ENCODE measurements at places on chromosomes 7 and 10.

GRCh38 chr10:118447478-118448270 is 105.5 kb upstream of the FAM204A start:
- no peak for DNase-seq

DNA sequence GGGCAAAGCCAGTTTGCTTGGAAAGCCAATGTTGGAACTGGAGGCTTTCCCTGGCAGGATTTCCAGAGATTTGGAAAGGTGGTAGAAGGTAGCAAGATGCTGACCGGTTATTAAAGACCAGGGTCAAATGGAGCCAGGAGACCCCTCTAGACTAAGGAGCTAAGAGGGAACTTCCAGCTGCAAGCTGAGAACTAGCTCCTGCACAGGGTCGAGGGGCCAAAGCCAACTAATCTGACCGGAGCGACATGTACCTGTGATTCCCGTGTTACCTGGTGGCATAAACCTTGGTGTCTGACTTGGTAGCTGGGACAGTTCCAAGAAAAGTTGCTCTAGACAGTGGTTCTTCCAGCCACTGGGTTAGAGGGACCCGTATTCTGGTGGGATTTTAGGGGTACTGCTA is 41.8 kb downstream of the SPDYE5 start:
- no peak for DNase-seq

DNA sequence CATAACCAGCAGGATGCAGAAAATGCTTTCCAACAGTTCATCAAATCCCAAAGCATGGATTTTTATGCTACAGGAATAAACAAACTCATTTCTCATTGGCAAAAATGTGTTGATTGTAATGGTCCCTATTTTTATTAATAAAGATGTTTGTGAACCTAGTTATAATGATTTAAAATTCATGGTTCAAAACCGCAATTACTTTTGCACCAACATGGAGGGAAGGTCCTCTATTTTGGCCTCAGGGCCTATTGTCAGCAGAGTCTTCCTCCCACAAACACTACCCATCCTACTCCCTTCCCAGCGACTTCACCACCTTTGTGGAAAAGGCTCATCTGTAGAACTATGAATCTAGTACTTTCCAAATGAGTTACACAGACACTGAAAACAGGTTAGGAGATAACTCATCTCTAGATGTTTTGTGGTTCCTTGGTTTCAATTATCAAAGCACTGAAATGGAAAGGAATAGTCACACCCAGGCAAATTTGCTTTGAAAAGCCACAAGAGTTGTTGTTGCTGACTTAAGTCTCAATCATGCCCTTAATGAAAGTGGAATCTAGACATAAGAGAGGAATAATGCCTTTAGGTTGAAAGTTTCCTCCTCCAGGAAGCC is 59.4 kb upstream of the FRMD4A start:
- DNase-seq: no peak

DNA sequence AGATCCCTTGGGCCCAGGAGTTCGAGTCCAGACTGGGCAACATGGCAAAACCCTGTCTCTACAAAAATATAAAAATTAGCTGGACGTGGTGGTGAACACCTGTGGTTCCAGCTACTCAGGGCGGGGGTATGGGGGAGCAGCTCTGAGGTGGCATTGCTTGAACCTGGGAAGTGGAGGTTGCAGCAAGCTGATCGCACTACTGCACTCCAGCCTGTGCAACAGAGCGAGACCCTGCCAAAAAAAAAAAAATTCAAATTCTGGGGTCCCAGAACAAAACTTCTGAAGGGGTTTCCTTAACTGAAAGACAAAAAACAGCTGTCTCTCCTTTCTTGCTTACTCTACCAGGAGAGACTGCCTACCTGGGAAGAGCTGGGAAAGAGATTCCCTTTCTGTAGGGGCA is 27.0 kb downstream of the DNMBP start:
- DNase-seq: no peak

GRCh38 chr10:60537697-60538096 is 148.0 kb upstream of the ANK3 start:
- no peak for DNase-seq

DNA sequence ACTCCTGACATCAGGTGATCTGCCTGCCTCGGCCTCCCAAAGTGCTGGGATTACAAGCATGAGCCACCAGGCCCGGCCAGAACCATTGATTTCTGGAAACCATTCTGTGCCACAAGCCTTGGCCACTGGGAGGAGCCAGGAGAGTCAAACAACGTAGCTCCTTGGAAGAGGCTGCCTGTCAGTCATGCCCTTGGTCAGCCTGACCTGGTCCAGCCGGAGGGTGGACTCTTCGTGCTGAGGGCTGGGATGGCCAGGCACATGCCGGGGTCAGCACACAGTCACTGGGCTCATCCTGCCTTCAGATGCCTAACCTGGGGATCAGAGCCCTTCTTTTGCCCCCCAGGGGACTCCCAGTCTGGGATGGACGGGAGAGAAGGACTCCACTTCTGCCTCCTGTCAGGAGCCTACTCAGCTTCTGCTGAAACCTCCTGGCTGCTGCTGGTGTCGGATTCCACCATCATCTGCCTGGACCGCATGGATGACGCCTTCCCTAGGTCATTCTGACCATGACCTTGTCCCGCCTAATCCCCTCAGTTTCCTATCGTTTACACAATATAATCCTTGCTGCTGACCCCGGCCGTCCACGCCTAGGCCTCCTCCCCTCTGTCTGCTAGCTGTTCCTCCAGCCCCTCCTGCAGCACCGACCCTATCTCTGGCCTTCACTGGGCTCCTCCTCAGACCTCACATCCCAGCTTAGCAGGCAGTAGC is 30.4 kb downstream of the TMEM270 start:
- no peak for DNase-seq

GRCh38 chr10:84567133-84567532 is 238.7 kb downstream of the CCSER2 start:
- DNase-seq: no peak

DNA sequence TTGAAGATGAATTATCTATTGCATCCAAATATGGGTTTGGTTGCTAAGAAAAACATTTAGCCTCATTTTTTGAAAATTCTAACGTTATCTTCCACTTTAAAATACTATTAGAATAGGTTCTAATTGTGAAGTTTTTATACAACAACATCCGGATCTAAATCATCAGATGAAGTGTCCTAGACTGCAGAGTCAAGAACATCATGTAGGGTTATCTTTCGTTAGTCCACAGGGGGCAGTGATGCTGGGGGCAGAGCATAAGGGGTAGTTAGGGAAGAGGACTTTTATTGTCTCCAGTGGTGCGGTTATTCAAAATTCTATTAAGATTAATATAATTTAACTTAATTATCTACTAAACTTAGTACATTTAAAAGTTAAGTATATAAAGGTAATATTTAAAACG is 990.6 kb upstream of the PHF14 start:
- DNase-seq: no peak

DNA sequence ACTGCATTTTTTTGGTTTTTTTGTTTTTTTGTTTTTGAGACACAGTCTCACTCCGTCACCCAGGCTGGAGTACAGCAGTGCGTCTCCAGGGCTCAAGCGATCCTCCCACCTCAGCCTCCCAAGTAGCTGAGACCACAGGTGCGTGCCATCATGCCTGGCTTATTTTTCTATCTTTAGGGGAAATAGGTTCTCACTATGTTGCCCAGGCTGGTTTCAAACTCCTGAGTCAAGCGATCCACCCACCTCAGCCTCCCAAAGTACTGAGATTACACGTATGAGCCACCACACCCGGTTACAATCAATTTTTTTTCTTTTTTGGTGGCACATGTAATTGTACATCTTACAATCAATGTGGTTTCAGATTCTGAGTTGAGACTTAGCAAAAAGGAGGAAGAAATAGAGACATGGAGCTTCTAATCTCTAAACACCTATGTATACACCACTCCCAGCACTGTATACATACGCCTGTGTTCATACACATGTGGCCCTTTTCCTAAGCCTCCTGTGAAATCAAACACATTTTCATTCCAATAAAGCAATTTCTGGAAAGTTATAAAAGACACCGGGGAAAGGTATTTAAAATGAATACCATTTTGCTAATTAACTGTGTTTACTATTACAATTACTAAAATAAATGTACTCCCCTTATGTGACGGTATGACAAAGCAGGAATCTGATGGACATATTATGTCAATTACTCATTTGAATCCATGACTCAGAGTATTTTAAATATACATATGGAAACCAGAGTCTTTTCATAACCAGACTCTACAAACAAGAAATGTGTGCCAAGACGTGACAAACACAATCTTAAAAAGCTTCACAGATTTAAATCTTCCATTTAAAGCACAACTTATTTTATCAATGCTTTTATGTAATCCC is 40.9 kb downstream of the SMURF1 start:
- DNase-seq: no peak

- DNase-seq: no peak
These were observed 783 bp downstream of the ANLN start for GRCh38 chr7:36390199-36391090.
